Myocyte (in vitro differentiated cells): ENCODE measurements at places on chromosomes 1 and 21. TPM values are rescaled to one million over a fixed set of nuclear protein-coding genes. Genes with fewer than 3 reads are reported as not detected.

The VSIG8 gene
- not detected in 2 replicates for total RNA-seq

DNA sequence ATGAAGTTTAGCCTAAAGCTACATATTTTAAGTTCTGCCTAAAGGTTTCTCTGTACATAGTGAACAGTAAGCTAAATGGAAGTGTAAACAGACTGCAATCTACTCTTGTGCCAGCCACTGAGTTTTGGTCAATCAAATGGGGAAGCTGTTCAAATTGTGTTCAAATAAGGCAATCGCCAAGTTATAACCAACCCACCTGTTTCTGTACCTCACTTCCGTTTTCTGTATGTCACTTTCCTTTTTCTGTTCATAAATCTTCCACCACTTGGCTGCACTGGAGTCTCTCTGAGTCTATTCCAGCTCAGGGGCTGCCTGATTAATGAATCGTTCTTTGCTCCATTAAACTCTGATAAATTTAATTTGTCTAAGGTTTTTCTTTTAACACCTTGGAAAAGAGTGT, 10.8 kb upstream of the THEM4 start:
- no peak for DNase-seq

DNA sequence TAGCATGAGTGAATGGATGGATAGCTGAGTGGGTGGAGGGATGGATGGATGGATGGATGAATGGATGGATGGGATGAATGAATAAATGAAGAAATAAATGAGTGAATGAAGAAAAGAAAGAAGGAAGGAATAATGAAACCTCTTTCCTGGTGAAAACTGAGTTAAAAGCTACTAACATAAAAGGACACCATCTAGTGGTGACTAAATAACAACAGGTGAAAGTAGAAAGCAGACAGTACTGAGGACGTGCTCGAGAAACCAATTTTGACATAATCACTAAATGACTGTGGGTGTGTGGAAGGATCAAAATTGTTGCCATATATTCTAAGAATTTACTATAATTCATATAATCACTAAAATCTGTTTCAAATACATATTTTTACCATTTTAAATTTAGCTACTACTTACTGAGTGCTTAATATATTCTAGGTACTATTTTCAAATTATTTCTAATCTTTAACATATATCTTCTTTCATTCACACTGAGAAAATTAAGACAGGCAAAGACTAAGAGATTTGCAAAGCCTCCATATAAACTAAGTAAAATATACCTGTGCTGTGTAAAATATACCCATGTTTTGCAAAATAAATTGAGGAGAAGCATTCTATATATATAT, 522.9 kb downstream of the LRRIQ3 start:
- DNase-seq: peak; percentile 4

DNA sequence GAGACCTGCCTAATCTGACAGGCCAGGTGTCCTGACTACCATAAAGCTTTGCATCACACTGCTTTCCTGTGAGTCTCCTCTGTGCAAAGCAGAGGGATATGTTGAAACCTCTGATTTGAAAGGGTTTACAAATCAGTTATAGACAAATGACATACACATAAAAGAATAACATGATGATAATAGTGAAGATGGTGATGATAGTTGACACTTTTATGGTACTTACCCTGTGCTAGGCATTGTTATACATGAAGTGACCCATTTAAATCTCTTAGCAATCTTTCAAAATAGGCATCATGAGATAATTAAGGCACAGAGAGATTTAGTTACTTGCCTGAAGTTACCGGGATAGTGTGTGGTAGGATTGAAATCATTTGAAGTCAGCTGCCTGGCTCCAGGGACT, 34.1 kb upstream of the PKN2 start:
- DNase-seq: no peak

The CDK18 gene
- total RNA-seq: 33.3 and 50.5 TPM in 2 replicates

DNA sequence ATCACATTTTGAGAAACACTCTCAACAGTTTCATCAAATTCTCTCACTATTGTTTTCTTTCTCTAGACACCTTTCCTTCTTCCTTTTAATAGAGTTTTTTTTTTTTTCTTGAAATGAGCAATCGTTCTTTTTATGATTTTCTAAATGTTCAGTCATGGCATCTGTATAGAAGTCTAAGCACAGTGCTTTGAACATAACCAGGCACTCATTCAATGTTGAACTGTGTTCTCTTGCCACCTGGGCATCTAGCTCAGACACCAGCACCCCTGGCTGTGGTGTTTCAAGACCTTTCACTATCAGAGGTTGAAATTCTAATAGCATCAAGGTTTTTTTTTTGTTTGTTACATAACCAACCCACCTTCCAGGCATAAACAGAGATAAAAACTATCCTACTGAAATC, 96.6 kb downstream of the DNM3 start:
- no peak for DNase-seq

The DAB1 gene
- total RNA-seq: not detected in 2 replicates

DNA sequence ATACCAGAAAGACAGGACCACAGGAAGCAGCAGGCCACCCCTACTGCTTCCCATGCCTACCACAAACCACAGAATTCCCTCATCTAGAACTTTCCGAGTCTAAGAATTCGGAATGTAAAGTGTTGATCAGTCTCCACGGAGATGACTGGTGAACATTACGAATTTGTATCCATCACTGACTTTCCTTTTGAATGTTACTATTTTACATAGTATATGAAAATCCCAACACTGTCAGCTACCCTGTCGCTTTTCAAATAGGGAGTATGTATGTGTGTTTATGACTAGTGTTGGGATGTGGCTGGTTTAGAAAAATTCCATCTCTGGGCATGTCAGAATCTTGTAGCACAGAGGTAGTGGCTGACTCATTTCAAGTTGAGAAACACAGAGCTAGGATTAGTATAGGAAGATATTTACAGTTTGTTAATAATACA, 118.2 kb downstream of the COQ8A start:
- DNase-seq: peak; percentile 76

DNA sequence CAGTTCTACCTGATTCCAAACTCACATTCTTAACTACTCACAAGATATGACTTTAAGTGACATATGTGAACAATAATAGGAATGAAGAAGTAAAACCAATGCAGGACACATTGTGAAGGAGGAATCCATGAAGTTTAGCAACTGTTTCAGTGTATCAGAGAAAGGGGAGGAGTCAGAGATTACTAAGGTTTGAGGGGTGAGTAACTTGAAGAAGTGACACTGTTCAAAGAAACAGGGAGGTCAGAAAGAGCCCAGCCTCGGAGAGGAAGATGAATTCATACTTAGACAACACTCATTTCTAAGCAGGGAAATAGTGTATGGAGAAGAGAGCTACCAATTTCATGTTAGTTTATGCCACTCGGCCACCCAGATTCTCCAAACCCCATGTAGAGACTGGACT, 28.2 kb upstream of the RPF1 start:
- DNase-seq: no peak

DNA sequence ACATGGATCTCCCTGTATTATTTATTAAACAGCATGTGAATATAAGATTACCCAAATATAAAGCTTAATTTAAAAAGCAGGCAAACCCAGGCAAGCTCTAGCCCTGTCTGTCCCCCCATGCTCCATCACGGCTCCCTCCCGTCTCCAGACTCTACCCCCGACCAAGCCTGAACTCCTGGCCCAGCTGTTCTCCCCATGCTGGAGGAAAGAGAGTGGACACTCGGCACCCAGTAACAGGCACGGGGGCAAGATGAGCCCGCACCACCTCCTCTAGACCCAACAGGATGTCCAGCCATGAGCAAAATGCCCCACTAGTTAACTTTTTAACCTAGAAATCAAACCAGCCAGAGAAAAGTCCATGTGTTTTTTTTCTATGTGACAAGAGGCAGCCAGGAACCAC, 19.3 kb downstream of the SLC19A1 start:
- no peak for DNase-seq

The ZFP69B gene
- 3.3 and 4.1 TPM in 2 replicates for total RNA-seq

The CD247 gene
- total RNA-seq: 0.21 TPM in 1 of 2 replicates, not detected in the other

The SPRR2D gene
- not detected in 2 replicates for total RNA-seq

The GJB5 gene
- not detected in 2 replicates for total RNA-seq

The VWA5B1 gene
- not detected in 2 replicates for total RNA-seq

GRCh38 chr1:119531606-119532323, 24.8 kb downstream of the HSD3B1 start:
- DNase-seq: no peak

GRCh38 chr1:174008979-174009378, 13.2 kb downstream of the RC3H1 start:
- no peak for DNase-seq

The HMCN1 gene
- total RNA-seq: 0.05 and 2.2 TPM in 2 replicates

The CFHR1 gene
- 0.21 and 0.73 TPM in 2 replicates for total RNA-seq

- DNase-seq: no peak
These were observed 83.1 kb upstream of the SOD1 start for GRCh38 chr21:31576428-31576827.

The PLOD1 gene
- total RNA-seq: 144 and 152 TPM in 2 replicates

DNA sequence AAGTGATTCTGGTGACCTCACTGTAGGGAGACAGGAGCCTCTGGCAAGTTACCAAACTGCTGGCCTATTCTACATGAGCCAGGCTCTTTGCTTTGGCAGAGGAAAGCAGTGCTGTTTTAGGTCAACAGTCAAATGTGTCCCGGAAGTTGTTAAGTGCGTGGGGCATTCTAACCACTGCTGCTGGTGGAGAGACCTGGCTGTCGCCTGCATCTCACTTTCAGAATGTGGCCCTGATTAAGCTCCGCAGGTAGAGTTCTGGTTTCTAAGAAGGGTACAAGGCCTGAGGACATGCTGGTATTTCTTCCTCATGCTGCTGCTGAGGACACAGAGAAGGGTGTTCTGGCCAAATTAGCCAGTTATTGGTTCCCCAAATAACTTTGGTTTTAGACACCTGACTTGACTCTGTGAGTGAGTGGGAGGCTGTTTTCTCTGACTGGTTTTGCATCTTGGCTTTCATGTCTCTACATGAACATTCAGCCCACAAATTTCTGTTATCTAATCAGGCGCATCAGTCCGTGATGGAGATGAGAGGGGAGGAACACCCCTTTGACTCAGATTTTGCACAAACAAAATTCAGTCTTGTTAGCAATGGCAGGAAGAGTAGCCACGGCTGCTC, 120.8 kb downstream of the LMO4 start:
- no peak for DNase-seq
